Uterus (tissue), 4 donors: ENCODE measurements at places on chromosomes 4 and X. TPM values are rescaled to one million over a fixed set of nuclear protein-coding genes. Genes with fewer than 3 reads are reported as not detected.

The KCND1 gene
- 4.6 TPM for total RNA-seq

The MAGEA2B gene
- not detected for total RNA-seq

The SPANXC gene
- total RNA-seq = not detected

The NPY1R gene
- 26.8 TPM for total RNA-seq

The JAKMIP1 gene
- 0.48 TPM for total RNA-seq

The ITIH6 gene
- total RNA-seq = not detected

The TLR10 gene
- not detected for total RNA-seq

The LDB2 gene
- 298 TPM for total RNA-seq

The RAB9B gene
- total RNA-seq = 8.5 TPM

The IL21 gene
- not detected for total RNA-seq

The NLGN4X gene
- 42.5 TPM for total RNA-seq

The RRH gene
- total RNA-seq = not detected

The TMEM165 gene
- total RNA-seq = 191 TPM

The FMR1 gene
- total RNA-seq = 62.4 TPM
